Renal pelvis (tissue), 12 donors: ENCODE measurements at places on chromosomes 7 and 10.
A peak's percentile ranks its signal among the peaks of the same experiment; 100 is the strongest.

DNA sequence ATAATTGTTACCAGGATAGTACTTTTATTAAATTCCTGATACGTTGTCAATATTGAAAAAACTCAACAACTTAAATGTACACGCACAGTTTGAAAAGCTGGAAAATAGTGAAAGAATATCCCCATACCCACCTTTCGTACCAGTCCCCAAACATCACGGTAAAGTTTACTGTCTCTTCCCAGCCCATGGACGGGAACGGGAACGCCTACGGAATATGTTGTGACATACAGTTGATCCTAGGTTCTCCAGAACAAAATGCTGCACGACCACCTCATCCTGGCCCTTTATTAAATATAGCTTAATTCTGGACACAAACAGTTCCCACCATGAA, 527 bp upstream of the BCAP29 start:
- no peak for DNase-seq

GRCh38 chr10:127426746-127427145, 122.4 kb upstream of the NPS start:
- DNase-seq: no peak

GRCh38 chr7:151071032-151071866, 9.4 kb downstream of the FASTK start:
- no peak for DNase-seq

DNA sequence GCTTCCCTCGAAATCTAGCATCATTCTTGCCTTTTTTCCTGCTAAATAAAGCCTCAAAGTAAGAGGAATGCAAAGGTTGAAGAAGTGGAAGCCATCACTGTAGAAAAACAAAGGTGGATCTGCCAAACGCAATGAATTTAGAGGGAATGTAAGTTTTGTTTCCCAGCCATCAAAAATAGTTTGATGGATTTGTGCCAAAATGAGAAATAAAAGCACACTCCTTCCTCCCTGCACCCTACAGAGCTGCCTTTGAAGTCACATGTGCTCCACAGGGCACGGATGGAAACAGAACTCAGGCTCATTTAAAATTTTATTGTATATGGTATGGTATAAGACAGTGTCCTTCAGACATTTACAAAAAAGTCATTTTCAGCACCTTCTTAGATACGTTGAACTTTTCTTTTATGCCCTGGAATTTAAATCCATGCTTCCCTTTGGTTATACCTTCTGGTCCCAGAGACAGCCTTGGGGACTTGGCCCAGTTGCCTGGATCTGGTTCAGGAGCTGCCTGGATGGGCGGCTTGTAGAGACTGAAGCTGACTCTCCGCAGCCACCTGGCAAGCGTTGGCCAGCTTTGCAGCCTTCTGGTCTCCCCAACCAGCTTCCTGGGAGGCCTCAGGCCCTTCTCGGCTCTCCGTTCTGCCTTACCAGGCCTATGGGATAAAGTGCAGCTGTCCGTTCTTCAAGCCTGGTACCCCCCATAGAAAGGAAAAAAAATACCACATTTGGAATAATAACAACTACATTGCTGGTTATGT, 228.5 kb upstream of the NEBL start:
- DNase-seq: no peak

- no peak for DNase-seq
Observed at GRCh38 chr10:59047957-59048618, 128.4 kb upstream of the PHYHIPL start.

GRCh38 chr10:93445097-93445960, 36.8 kb downstream of the MYOF start:
- peak; percentile 98 for DNase-seq

DNA sequence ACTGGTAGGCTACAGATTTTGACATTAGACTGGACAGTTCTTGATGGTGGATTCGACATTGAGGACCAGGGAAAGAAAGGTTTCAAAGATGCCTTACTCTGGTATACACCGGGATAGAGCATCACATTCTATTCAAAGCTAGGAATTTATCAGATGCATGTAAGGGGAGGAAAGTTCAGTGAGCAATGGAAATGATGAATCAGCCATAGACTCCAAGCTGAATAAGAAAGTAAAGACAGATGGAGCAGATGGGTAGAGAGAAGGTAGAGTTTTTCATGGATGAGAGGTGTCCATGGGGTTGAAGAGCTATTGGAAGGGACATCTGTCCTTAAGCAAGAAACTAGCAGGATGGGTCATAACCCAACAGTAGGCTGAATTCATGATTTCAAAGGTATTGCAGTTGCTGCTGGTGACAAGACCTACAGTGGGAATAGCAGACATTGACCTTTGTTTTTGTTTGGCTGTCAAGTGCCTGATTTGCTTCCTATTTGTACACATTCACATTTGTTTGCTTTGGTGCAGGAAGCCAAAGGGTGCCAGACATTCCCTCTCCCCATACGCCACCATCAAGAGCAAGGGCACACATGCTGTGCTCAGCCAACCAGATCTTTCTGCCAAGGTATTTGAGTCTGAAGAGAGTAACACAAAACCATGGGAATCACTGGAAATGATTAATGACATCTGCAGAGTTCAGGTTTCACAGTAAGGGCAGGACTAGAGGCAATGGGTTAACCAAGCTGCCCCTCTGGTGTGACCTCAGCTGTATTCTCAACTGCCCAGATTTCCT, 8.6 kb upstream of the CACUL1 start:
- DNase-seq: peak; percentile 86
